ENCODE measurements at places on chromosomes 12 and 14.

GRCh38 chr12:97182769-97183168 lies 275.7 kb downstream of the NEDD1 start:
- no peak for DNase-seq

DNA sequence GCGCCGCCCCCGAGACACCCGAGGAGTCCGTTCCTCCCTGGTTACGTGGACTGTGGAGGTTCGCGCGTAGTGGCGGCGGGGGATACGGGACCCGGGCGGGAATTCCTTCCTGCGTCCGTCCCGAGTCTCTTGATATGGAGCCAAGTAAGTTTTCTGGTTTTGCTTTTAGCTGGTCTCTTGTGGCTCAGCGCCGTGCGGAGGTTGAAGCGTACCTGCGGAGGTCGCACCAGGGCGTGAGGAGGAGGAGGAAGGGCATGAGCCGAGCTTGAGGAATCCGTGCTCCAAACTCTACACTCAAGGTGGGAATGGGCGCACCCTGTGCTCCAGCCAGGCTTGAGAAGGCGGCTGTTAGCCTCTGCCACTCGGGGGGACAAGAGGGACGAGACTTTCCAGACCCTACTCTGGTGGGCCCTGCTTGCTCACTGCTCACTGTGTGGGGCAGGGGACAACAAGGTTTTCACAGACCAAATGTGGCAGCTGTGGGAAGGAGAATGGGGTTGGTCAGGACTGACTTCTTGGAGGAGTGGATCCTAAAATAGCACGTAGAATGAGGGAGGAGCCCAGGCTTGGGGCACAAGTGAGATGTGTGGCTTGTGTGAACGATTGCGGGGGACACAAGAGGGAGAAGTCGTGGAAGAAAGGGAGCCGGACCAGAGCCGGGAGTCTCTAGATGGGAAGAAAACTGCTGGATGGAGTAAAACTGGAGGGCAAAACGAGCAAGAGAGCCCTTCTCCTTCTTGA lies 577 bp downstream of the ATG101 start:
- DNase-seq: no peak

GRCh38 chr14:51513933-51514332 lies 137.8 kb upstream of the FRMD6 start:
- no peak for DNase-seq

DNA sequence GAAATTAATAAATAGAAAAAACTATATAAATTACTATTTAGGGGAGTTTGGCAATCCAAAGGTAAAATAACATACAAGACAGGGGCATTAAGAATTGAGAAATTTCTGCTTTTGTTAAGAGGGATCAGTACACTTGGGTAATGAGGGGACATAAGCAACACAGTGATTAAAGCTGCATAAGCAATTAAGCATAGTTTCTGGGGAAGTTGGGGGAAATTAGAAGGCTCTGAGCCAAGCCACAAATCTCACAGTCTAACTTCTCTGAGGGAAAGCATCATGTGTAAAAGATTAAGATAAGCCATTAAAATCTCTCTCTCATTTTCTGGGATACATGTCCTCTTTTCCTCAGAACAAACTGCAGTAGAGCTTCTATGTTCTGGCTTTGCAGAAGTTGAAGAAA lies 533.9 kb upstream of the LRFN5 start:
- peak; percentile 18 for DNase-seq

DNA sequence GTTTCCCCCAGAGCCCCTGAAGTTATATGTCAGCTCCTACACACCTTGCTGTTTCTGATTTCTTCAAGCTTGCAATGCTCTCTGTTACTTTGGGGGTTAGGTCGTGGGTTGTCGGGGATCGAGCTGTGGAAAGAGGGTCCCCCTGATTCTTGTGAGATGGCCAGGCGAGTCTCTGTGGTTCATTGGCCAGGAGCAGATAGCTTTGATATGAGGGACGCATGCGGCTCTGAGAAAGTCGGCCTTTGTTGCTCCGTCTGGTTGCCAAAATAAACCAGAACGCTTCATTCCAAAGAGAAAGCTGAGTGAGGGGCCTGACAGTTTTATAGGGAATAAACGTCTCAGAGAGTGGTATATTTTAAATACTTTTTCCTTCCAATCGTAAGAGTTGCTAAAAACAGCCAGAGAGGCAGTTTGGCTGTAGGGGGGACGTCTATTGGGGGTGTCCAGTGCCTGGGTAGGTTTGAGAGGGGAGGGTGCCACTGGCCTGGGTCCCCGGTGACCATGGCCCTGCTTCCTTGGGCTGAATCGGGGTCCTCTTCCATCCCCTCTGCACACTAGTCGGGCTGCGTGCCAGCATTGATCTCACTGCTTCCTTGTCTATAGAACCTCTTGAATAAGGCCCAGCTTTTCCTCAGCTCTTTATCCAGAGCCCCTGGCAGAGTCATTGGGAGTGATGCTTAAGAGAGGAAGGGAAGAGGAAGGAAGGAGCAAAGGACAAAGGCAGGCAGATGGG lies 18.9 kb downstream of the CCND2 start:
- DNase-seq: no peak

Data from D341Med (cell line).